ENCODE measurements at places on chromosomes 7 and 10. TPM values are rescaled to one million over a fixed set of nuclear protein-coding genes. Genes with fewer than 3 reads are reported as not detected.

DNA sequence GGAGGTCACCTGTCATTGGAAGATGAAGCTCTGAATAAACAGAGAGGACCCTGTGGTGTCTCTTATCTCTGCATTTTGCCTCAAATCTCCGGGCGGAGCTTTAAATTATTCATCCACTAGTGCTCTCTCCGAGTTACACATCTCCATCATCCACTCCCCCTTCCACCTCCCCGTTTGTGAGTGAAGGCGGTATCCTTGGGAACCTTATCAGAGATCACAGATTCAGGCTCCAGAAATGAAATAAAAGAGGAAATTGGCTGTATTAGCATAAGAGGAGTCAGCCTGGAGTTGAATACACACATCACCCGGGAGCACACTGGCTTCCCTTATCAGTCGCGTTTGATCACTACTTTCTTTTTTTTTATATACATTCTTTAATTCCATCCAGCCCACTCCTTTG, 1184.8 kb downstream of the GATA3 start:
- DNase-seq: no peak

The ABCC2 gene
- 0.57 TPM for total RNA-seq

The NUPR2 gene
- not detected for total RNA-seq

- no peak for DNase-seq
Observed at GRCh38 chr10:84824525-84824924, 496.1 kb downstream of the CCSER2 start.

DNA sequence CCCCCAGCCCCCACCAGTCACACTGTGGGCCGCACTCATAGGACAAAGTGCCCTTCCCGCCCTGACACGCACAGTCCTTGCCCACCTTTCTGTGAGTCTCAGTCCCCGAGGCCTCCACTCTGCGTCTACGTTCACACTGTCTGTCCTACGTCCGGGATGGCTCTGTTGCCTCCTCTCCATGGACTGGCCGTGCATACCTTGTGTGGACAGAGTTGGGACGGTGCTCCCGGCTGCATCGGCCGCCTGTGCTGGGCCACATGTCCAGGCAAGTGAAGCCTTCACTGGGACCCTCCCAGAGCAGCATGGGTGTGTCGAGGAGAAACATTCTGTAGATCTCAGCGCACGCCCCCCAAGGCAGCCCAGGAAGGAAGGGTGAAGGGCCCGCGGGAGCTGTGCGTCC, 239.0 kb downstream of the MGMT start:
- DNase-seq: no peak

DNA sequence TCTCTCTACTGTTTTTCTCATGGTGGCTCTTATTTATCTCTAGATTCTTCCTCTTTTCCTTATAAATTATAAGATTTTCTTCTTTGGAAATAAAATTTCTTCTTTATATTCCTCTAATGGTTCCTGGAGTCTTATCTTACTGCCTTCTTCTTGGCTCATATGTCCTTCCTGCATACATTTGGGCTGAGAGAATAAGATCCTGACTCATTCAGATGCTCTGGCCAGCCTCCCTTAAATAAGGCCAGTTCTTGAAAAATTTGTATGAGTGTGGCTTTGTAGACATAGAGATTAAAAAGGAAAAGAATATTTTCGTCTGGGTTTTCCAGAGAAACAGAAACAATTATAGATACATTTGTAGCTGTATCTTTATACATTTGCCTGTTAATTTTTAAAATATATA, 411.3 kb downstream of the KIF20B start:
- DNase-seq: no peak

- peak; percentile 86 for DNase-seq
Observed at GRCh38 chr7:26376175-26376917, 84.7 kb downstream of the SNX10 start.

The AKR1B1 gene
- 135 TPM for total RNA-seq

GRCh38 chr10:18079665-18080295, 60.4 kb upstream of the CACNB2 start:
- no peak for DNase-seq

GRCh38 chr10:13758312-13758711, 171.5 kb downstream of the PRPF18 start:
- DNase-seq: peak; percentile 25

Measured in WTC11 (cell line).